GM03348 (cell line): ENCODE measurements at places on chromosomes 6 and 20.

GRCh38 chr6:120938876-120939472, 395.3 kb downstream of the TBC1D32 start:
- DNase-seq: no peak

GRCh38 chr6:30618270-30618797, 694 bp downstream of the MRPS18B start:
- no peak for DNase-seq

- DNase-seq: peak; percentile 72
These were observed 146.2 kb upstream of the SMLR1 start for GRCh38 chr6:130681028-130681427.

DNA sequence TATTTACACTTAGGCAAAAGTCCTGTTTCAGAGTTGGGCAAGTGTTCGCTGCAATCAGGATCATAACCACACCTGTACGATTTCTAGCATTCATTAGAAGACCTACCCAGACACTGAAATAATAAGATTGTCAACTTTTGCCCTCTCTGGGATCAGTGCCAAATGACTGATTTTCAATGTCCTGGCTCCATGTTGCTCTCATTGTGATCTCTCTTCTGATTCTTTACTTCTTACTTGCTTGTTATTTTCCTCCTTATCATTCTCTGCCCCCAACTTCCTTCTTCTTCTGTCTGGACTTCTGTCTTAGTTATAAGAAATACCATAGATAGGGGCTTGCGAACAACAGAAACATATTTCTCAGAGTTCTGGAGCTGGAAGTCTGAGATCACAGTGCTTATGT, 94.4 kb upstream of the BMP2 start:
- no peak for DNase-seq

GRCh38 chr6:10686901-10687300, 7.5 kb downstream of the C6orf52 start:
- no peak for DNase-seq

GRCh38 chr20:7841971-7842310, 98.3 kb downstream of the HAO1 start:
- DNase-seq: peak; percentile 63

DNA sequence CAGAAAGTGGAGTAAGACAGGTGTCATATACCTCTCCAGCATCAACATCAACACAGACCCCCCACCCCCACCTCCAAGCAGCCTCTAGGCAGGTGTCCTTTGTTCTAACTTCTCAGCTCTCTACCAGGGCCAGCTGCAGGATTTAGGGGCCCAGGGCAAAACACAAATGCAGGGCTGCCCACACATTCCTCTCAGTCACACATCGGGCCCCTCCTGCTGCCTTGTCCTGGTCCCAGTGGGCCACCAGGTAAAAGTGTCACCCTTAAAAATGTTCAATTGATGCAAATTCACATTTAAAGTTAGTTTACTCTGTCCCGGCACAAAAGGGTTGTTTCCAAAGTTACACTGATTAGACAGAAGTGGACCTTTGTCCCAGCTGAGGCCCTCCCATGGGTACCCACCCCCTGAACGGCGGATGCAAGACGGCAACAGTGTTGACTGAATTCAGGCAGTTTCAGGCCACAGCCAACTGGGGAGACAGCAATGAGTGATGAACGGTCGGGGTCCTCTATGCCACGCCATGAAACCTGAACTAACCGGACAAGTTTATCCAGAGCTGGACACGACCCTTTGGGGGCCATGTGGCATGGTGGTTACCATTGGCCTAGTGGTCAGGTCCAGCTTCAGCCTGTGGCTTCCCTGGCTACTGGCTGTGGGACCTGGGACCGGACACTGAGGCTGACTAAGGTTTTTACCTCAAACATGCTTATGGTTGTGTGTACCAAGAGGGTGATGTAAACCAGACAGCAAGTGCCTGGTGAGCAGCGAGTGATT, 52.2 kb upstream of the UNC93A start:
- no peak for DNase-seq

- peak; percentile 92 for DNase-seq
These were observed 41.7 kb downstream of the MOCS1 start for GRCh38 chr6:39892490-39893129.

DNA sequence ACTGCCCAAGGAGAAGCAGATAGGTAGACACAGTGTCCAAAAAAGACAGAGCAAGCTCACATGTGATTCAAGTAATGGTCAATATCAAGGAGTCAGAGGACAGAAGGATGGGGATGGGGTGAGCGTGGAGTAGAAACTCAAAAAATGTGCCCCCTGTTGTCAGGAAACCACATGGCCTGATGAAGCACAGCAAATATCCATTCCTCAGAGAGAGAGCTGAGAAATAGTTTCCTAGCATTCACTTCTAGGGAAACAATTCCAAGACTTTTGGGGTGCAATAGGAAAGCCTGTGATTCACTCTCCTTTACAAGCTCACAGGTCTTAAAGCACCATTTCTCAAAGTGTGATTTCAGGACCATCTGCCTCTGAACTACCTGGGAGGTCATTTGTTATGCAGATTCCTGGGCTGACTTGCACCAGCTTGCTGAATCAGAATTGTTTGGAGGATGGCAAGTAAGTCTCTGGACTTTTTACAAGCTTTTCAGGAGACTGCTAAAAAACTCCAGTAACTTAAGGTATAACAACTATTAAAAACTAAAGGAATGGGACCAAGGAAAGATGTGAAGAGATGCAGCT, 432.8 kb downstream of the HDGFL1 start:
- no peak for DNase-seq

DNA sequence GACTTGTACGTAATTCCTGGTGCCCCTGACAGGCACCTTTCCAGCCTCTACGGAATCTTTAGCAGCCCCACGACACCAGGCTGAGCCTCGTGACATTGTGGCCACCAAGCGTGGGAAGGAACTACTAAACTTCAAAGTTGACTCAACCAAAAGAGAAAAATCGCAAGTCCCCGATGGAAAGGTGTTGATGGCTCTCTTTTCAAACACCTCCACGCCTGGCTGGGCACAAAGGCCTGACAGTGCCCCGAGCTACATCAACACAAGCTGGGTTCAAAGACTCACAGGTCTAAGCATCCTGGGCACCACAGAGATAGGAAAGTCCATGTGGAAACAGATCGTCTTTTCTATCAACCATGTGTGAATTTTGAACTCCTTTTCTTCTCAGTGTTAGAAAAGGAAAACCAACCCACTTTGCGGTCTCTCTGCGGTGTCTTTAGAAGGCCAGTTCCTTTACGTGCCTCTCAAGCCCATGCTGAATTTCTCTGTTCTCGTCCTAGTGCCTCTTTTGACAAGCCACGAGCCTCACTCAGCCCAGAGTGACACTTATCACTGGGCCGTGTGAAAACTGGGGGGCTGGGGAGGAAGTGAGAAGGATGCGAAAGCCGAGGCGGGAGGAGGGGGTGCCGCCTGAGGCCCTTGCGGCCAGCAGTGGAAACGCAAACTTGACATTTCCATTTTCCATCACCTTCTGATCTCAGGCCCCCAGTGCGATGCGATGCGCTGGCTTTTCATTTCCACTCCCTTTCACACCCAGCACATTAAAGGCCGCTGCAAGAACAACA, 59.4 kb downstream of the GFOD1 start:
- no peak for DNase-seq

DNA sequence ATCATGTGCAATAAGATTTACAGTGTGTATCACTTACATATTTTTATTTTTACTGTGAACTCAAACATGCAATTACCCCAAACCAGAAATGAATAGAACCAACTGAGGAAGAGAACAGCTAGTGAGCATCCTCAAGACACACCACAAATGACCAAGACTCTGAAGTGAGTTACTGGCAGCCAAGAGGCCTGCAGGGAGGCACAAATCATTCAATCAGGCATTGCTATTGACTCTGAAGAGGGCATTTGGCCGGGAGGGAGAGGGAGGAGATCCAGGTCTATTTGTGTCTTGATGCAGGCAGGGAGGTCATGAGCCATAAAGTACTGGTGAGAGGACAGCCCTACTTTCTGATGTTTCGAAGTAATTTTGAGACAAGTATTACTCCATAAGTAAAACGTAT, 257.7 kb downstream of the BCKDHB start:
- no peak for DNase-seq
